ENCODE measurements at places on chromosomes 2 and 18.

GRCh38 chr18:56716692-56717146, 65.6 kb downstream of the WDR7 start:
- no peak for DNase-seq

GRCh38 chr2:196066291-196067087, 2.1 kb downstream of the DNAH7 start:
- peak; percentile 39 for DNase-seq

DNA sequence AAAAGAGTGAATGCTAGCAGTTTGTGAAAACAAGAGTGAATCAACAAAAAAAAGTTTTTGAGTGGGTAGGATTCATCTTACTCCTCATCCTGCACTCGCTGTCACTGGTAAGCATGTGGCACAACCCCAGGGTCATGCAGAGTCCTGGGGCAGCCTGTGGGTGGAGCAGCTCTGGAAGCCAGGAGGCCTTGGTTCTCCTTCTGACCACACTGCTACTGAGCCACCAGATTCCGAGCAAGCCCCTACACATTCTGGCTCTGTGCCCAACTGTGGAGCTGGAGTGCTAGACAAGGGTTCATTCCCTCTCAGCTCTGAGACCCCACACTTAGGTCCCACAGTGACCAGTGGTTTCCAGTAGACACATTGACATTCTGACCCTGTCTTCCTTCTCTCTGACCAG, 670.6 kb downstream of the BCL11A start:
- DNase-seq, result no peak

DNA sequence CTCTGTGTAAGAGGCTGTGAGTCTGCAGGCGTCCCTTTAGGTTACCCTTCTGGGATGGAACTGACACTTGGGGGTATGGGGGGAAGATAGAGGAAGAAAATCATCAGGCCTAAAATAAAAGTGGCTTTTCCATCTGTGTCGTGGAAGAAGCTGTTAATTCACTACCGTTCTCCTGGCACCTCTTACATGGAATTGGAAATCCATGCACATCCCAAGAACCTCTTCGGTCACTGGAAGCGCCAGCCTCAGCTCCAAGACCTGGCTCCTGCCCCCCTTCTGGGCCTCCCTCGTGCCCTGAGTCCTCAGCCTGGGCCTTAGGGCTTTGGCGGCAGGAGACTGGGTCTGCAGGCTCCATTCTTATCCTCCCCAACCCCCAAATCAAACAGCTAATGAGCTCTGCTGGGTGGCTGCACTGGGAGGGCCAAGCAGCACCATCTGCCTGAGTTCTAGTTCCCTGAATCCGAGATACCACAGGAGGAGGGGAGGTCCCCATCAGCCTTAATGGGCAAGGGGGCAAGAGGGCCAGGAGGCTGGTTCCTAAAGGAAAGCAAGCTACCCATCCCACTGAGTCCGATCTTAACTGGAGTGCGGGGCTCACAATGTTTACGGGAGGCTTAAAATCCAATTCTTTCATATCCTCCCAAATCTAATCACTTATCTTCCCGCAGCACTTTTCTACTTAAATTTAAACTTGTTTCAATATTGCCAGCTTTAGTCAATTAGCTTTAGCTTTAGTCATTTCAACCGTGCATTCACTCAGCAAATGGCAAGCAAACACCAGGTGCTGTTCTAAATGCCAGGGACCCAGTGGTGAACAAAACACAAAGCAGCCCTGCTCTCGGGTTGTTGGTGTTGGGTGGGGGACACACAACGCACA, 52.8 kb downstream of the FAM178B start:
- peak; percentile 14 for DNase-seq

DNA sequence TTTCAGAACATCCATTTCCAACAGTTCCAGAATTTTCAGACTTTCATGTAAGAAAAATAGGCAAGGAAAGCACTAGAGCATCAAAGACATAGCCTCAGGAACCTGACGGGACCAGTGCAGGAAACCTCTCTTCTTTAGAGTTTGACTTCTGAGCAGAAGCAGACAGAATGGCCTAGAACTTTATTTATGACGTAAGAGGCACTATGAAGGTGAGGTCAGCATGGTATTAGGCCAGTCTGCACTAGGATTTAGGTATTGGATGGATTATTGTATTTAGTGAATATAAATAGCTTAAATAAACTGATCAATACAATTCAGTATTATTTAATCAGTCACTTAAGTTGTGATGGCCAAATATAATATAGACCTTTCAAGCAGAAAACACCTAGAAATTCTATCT, 117.6 kb downstream of the CYRIA start:
- no peak for DNase-seq

- no peak for DNase-seq
These were observed 381.7 kb downstream of the CDH19 start for GRCh38 chr18:66222174-66222573.

DNA sequence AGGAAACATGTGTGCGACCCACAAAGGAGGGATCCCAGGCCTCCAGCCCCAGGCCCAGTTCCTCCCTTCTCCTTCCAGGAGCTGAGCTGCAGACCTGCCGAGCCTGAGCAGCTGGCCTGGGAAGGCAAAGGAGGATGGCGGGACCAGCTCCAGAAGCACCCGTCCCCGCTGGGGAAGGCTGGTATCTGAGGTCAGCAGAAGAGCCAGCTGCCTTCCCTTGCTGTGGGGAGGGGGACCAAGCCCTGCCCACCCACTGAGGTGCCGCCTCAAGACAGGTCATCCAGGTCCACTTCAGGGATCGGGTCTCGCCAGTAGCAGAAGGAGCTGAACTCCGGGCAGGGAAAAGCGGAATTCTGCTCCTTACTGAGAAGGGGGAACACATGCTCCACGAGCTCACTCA, 73.2 kb downstream of the EMILIN2 start:
- no peak for DNase-seq
